ENCODE measurements at places on chromosomes 16 and 17. TPM values are rescaled to one million over a fixed set of nuclear protein-coding genes. Genes with fewer than 3 reads are reported as not detected.

CA5A gene
- not detected for total RNA-seq

- DNase-seq, result no peak
- H3K36me3 ChIP-seq, result no peaks in the 10 kb centered on the region
- H3K27me3 ChIP-seq, result no peaks in the 10 kb centered on the region
Observed at GRCh38 chr16:68503334-68503733, 35.8 kb upstream of the ZFP90 start.

DNA sequence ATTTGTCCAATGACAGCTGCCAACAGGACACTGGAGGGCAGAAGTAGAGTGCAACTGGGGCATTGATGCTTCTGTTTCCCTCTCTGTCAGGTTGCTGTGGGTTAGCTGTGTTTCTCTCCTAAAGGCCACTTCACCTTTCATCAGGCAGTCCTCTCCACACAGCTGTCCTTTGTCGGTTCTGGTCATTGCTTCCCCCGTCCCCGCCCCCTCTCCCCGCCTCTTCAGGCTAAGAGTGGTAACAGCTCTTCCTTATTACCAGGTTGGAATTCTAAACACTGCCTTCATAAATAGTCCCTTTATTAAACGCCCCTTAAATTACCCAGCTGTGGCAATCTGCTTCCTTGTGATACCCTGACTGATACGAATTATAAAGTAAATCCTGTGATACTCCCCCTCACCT lies 31.8 kb upstream of the NSRP1 start:
- no peaks in the 10 kb centered on the region for H3K27me3 ChIP-seq
- H3K4me3 ChIP-seq, result no peak overlapping the region
- H3K4me1 ChIP-seq, result peaks cover 2% of the 10 kb centered on the region
- DNase-seq, result no peak
- H3K36me3 ChIP-seq, result no peaks in the 10 kb centered on the region
- no peak overlapping the region for H3K27ac ChIP-seq

- H3K4me3 ChIP-seq, result no peak overlapping the region
- DNase-seq, result no peak
- H3K4me1 ChIP-seq, result no peaks in the 10 kb centered on the region
- H3K27me3 ChIP-seq, result no peaks in the 10 kb centered on the region
- peaks cover 8% of the 10 kb centered on the region for H3K36me3 ChIP-seq
Observed at GRCh38 chr17:77483128-77483598, 342.4 kb downstream of the SEC14L1 start.
